Stimulated activated CD4-positive, alpha-beta T cell treated with anti-CD3 and anti-CD28 coated beads, TNF-alpha, amount 100 ng/mL, for 24 hours (primary cell): ENCODE measurements at places on chromosomes 2 and 18.

DNA sequence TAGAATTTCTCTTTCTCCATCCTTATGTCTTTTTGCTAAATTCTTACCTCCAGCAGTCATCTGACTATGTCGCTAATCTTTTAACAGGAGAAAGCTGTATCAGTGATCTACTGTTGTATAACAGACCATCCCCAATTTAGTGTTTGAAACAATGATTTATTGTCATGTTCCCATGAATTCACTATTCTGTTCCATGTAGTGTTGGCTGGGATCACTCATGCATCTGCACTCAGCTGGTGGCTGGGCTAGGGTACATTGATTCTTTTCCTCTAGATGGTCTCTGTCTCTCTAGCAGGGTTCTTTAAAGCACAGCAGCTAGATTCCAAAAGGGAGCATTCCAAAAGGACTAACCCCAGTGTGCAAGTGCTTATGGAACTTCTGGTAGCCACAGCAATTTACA, 184.2 kb upstream of the FANCL start:
- DNase-seq: no peak

DNA sequence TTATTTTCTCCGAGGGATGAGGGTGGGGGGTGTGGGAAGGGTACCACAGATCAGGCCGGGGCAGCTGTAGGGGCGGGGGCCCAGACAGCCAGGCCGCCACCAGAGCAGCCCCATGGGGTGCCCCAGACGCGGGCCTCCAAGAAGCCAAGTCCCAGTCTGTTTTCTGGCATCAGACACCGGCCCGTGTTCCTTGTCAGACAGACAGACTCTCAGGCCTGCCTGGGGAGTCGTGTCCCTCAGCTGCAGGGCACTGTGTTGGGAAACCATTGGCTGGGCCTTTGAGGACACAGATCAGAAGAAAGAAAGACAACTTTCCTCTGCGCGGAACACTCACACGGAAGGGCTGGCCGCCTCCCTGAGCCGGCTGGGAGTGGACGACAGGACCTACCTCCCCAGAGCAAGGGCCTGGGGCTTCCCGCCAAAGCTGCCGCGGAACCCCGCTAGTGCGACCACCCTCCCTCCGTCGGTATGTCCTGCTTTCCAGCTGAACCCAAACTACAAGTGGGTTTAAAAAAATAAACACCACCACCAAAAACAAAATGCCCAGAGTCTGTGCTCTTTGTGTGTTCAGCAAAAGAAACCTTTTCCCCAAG, 88.0 kb downstream of the SMAD7 start:
- DNase-seq: no peak

- DNase-seq: no peak
Measured at GRCh38 chr2:211598238-211598637, 940.4 kb downstream of the ERBB4 start.

- DNase-seq: no peak
Measured at GRCh38 chr18:36471393-36471792, 173.9 kb downstream of the FHOD3 start.

DNA sequence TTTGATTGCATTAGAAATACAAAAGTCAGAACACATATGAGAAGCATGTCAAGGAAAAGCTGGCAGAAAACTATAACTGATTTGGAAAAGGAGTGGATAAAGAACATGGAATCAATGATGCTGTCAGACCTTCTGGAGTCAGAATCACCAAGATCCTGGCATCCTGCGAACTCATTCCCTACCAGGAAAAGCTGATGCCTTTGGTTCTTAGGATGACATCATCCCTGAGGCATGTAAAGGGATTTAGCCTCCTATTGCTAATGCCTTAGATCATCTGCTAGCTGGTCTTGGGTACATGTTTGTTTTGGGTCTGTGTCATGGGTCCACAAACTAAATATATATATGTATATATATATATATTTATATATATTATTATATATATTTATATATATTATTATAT, 680.7 kb downstream of the EPHA4 start:
- DNase-seq: no peak

DNA sequence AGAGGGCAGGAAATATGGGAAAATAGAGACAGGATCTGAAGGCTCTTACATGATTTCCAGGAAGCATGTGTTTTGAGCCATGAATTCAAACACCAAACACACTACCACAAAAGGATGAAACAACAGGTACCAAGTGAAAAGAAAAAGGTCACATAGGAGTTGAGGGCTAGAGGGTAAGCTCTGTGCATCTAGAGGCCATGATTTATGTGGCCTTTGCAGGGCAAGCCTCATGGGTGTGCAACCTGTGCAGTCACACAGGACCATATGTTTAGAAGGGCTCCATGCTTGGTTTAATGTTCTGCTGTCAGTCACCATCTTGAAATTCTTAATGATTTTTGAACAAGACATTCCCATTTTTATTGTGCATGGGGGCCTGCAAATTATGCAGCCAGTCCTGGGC, 134.5 kb upstream of the CCDC68 start:
- DNase-seq: no peak

DNA sequence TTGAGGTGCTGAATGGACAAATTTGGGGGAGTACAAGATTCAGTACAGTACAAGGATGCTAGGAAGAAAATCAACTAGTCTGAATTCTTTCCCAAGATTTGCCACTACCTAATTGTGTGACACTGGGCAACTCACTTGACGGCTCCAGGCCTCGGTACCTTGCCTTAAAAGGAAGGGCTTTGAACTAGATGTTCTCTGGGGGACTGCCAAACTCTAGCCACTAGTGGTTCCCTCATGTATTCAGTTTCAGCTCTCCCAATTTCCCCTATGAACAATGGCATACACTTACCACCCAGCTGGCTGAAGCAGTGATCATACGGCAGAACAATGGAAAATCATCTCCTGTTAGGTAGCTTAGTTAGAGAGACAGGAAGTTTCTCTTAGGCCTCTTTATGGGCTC, 73.4 kb downstream of the VWC2L start:
- DNase-seq: no peak

DNA sequence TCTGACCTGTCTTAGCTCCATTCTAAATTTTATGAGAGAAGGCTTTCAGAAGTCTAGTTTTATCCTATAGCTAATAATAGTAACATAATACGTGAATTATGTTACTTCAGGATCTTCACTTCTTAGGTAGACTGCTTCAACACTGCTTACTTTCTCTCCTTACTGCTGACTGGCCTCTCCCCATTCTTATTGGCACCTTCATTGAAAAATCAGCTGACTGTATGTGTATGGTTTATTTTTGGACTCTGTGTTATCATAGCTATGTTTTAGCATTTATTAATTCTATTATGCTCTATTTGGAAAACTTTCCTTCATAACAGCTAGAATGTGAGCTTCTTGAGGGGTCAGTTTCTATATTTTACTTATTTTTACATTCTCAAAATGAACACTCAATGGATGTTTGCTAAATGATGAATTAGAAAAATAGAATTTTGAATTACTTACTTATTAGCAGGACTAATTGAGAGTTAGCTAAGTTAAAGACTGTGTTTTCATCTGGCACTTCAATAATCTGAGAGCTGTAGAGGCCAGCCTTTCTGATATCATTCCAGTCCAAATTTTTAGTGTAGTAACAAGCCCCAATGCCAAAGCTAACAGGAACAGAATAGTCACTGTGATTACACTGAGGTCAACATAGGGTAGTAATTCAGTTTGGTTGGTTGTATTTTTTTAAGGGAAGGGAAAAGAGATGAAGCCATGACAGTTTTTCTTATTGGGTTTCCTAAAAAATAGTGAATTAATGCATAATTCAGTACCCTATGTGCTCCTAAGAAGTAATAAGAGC, 92.3 kb downstream of the TTC27 start:
- DNase-seq: no peak

DNA sequence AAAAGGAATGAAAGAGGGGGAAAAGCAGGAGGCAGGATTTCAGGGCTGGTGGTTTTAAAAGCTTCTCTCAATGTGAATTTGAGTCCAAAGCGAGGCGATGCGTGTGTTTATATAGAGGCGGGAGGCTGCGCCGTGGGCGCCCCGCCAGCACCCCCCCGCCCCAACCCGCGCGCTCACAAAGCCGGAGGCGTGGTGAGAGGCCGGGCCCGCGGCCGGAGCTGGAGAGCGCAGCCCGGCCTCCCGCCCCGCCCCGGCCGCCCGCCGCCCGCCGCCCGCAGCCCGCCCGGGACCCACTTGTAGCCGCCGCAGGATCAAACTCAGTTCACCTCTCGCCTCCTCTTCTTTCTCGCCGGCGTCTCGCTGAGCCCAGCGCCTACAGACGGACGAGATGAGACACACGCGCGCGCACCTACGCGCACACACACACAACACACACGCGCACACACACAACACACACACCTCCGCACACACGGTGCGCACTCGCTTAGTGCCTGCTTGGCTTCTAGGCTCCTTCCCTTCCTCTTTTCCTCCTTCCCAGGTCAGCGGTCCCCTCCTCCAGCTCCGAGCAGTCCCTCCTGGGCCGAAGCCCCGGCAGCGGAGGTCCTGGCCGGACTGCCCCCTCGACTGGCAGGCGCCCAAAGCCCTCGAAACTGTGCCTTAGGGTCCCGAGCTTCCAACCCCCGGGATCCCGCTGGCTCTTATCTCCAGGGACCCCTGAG, 1.3 kb upstream of the CYP26B1 start:
- no peak for DNase-seq

GRCh38 chr18:13572721-13573120, 153.6 kb downstream of the FAM210A start:
- DNase-seq: no peak

DNA sequence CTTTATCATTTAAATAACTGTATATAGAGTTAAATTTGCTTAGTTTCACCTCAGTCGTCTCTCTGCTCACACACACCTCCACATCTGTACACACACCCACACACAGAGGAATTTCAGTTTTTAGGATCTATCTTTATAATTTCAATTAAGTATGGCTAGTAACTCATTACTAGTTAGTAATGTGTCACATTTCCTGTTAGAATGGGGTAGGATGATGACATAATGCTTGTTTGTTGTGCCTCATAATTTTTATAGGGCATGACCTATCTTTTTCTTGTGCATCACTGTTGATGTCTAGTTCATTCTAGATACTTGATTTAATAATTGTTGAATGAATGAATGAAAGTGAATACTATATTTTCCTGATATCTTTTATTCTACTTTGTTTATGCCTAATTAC, 108.6 kb downstream of the AGPS start:
- no peak for DNase-seq

- no peak for DNase-seq
Measured at GRCh38 chr2:46977899-46978298, 62.3 kb upstream of the MCFD2 start.

- DNase-seq: no peak
Measured at GRCh38 chr2:134174711-134175110, 79.2 kb upstream of the MGAT5 start.

DNA sequence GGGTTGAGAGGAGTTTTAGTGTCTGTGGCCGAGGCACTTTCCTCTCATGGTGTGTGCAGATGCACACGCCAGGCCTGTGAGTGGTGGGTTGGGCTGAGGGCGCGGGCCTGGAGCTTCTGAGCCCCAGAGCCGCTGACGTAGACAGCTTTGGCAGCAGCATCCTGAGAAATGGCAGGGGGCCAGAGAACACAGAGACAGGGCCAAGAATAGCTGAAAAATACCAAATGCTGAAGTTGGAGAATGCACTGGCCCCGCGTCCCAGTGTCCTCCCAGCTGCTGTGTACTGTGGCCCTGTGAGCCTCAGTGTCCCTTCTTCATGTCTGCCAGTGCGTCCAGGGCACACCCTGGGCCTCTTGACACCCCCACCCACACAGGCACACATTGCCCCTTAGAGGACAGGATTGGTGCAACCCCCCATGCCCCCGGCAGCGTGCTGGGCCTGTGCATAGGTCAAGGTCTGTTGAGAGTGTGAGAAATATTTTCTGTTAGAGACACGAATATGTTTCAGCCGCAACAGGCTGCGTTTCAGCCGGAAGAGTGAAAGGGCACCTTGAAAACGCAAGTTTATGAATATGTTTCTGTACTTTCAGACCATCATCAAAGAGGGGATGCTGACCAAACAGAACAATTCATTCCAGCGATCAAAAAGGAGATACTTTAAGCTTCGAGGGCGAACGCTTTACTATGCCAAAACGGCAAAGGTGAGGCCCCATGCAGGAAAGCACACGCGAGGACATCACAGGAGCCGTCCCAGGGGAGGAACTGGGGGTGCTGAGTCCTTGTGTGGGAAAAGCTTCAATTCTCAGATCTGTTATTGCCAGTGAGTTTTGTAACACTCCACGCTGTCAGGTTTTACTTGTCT, 33.6 kb downstream of the DGKD start:
- no peak for DNase-seq

- no peak for DNase-seq
Measured at GRCh38 chr2:238492840-238493239, 66.1 kb downstream of the ASB1 start.

DNA sequence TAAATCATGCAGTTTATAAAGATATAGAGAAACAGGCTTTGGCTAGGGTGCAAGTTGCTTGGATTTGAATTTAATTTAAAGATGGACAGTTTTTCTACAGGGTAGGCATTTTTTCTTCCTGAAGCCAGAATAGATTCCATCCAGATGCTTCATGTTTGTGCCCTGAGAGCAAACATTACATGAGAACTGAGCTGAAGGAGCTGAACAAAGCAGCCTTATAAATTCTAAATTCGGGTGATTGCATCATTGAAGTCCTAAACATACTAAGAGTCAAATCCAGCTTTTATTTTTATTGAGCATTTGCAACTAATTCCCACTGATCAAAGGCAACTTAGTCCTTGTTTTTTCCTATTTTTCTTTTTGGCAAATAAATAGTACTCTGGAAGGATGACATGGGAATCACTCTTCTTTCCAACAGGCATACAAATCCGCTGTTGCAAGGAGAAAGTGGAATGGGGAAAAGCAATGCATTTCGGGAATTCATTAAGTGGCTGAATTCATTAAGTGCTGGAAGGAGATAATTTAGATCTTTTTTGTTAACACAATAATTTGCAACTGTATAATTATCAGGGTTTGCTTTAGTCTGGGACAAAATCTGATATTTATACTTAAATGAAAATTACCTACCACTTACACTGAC, 828.0 kb downstream of the SLC4A3 start:
- DNase-seq: no peak

- DNase-seq: no peak
Measured at GRCh38 chr2:9574331-9574730, 18.7 kb upstream of the ADAM17 start.

DNA sequence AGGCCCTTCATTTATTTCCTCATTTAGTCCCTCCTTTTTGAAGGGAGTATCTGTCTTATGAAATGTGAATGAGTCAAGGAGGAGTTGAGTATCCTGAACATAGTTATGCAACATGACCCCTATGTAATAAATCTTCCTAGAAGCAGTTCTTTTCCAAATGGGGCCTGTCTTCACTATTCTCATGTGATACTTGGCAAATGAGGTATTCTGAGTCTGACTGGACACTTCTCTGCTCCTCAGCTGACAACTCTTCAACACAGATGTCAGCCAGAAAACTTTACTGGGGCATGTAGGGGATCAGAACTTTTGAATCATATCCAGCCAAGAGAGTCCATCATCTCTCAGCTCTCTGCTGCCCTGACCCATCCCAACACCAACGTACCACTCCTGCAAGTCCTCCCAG, 291.6 kb downstream of the ZNF385B start:
- no peak for DNase-seq

GRCh38 chr2:75140288-75140687, 59.0 kb downstream of the TACR1 start:
- no peak for DNase-seq

- no peak for DNase-seq
Measured at GRCh38 chr2:191230174-191230573, 15.0 kb upstream of the MYO1B start.
